Activated CD4-positive, alpha-beta T cell treated with anti-CD3 and anti-CD28 coated beads for 1 hour (primary cell): ENCODE measurements at places on chromosomes 6 and 20.

- no peak for DNase-seq
These were observed 1106.4 kb upstream of the CITED2 start for GRCh38 chr6:140480852-140481251.

DNA sequence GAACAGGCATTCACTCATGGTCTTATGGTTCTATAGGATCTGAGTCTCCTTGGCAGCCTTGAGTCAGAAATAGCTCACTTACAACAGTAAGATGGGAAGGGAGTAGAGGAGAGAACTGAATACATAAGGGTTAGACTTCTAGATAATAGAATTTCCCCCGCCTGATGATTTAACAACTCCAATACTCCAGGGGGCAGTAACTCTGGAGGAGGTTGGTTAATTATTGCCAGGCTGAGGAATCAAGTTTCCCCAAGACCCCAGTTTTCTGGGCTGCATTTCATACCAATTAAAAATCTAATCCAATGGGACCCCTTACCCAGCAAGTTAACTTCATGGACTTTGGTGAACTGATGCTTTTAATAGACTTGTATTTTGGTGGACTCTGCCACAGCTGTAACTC lies 94.2 kb upstream of the MOCS1 start:
- DNase-seq, result no peak

- DNase-seq, result no peak
These were observed 39.7 kb downstream of the KCNQ2 start for GRCh38 chr20:63432577-63433325.

GRCh38 chr6:1840491-1841121 lies 230.9 kb downstream of the FOXC1 start:
- no peak for DNase-seq

DNA sequence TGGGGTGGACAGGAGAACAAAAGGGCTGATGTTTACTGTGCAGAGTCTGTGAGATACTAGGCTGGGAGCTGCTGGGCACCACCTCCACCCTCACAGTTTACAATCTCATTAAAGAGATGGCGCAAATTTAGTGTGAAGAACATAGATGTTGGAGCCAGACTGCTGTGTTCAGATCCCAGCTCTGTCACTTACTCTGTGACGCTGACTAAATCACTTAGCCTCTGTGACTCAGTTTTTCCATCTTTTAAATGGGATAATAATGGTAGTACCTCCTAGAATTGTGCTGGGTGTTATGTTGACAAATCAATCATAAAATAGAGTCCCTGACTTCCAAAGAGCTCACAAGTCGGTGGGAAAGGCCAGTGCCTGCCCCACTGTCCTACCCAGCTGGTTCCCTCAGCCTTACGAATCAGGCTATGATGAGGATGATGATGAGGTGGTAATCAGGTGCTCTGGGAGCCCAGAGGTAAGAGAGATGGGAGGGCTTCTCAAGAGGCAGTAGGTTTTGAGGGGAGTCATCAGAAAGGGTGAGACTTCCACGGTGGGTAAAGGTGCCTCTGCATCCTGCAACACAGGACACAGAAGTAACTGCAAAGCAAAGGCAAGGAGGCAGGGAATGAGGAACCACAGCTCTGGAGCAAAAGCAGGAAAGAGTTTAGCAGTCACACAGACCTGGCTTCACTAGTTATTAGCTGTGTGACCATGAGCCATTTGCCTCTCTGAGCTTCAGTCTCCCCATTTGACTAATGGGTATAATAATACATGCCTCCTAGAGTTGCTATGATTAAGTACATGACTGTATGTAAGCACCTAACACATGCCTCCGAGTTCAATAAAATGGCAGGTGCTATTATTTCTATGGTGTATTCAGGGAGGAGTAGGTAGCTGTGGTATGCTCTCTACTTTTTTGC lies 8.9 kb downstream of the FYN start:
- DNase-seq, result no peak

DNA sequence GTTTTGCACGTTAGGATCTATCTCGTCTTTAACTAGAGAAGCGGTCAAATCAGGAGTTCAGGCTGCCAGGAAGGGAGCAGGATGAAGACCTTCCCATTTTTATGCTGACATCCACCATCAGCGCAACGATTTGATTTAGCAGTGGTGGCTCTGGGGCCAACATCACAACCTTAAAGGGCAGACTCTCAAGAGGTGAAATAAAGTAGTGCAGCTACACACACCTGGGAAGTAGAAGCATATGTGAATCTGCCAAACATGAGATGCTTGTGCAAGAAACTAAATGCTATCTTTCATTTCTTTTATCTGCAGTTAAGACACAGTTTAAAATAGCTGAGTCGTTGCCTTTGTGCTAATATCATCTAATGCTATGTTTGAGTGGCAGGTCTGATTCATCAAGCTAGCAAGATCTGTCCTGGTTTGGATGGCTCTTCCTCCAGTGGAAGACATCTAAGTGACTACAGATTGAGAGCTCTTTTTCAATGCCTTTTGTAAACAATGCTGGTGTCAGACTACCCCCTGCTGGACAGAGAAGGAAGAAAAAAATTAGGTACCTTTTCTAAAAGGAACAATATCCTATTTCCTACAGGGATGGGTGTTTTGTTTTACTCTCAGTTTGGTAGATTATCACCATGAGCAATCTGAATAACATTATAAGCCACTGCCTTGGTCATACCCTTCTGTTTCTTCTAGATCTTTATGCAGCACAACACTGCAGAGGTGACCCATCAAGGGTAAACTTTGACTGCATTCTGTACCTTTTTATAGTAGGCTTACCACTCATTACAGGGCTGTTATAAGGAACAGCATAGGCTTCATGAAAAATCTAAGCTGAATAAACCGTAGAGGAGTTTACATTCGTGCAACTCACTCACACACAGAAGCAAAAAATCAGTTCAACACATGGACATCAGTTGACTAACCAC lies 171.6 kb upstream of the FBXL4 start:
- no peak for DNase-seq

GRCh38 chr6:165641672-165642156 lies 21.3 kb downstream of the PDE10A start:
- no peak for DNase-seq

DNA sequence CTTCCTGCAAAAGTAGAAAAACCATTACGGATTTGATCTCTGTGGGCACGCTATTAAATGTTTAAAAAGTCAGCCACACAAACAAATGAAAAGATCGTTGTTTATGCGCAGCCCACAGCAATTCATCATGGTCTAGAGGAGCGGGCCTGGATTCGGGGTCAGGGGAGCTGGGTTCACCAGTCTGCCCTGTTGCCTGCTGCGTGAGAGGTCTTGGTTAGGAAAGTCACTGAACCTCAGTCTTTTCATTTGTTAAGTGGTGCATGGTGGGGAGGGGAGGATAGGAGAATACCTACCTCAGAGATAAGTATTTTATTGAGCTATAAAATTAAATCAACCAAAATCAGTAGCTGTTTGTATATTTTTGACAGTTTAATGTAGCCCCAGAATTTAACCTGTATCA lies 47.3 kb upstream of the FYN start:
- DNase-seq, result no peak

DNA sequence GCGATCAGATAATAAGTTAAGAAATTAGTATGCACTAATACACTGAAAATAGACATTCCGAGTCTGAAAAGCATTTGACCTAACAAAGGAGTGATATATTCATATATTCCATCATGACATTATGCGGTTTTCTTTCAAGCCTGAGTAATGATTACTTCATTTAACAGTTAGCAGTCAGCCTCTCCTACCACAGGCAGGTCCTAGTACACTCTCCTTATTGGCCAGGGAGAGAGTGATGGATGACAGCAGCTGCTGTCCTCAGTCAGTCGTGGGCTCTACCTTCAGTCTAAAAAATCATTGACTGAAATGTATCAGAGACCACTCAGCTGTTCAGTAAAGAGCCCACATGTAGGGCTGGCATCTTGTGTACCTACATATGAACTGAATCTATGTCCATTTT lies 33.2 kb upstream of the VGLL2 start:
- no peak for DNase-seq

DNA sequence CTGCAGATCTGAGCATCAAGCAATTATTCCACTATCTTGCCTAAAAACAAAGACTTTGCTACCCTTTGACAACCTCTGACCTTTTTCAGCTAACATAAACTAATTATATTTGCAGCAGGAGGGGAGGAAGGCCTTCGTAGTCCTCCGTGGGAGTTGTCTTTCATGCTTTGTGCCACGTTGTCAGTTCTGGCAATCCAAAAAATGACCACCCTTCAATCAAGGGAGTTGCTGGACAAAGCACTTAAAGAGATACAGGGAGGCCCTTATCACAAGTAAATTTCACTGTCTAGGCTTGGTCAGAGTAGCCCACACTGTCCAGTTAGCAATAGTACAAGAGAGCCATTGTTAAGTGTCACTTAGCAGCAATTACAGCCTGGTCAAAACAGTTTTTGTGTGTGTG lies 578.9 kb downstream of the HAO1 start:
- no peak for DNase-seq

DNA sequence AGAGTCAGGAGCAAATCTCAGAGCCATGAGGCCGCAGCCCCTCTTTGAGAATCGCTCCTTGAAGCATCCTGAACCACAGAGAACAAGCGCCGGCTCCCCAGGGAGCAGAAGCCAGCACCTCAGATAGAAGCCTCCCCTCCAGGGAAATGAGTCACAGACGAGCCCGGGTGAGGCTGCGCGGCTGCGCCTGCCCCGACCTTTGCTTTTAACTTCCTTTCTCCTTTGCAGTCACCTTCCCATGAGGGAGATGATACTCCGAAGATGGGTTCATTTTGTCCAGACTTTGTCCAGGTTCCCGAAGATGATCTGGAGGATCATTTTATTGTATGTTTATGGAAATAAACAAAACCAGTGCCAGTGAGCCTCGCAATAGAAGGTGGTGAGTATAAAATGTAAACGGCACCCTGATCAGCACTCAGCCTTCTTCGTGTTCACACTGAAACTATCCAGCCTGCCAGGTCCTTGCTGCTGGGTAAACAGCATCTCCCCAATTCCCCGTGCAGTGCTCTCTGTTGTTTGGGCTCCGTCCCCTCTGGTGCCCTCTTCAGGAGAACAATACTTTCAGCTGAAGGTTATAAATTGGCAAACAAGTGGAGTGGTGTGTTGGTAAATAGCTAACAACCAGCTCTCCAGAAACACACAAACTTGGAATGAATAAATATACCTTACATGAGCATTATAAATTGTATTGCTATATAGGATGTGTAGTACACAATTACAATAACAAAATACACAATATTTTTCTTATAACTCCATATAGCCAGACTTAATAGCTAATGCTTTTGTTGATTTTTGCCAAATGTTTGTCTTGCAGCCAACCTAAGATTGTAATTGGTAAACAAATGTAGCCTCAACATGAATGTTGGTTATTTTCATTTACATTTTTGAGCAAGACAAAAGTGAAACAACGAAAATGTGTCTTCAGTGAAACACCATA lies 41.4 kb upstream of the TMEM181 start:
- DNase-seq, result peak; percentile 27

DNA sequence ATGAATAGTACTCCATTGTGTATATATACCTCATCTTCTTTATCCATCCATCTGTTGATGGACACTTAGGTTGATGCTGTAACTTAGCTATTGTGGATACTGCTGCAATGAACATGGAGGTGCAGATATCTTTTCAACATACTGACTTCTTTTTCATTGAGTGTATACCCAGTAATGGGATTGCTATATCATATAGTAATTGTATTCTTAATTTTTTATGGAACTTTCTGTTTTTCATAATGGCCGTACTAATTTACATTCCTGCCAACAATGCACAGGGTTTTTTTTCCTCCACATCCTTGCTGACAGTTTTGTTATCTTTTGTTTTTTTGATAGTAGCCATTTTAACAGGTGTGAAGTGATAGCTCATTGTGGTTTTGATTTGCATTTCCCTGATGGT lies 5.2 kb downstream of the CCN2 start:
- DNase-seq, result no peak

- DNase-seq, result no peak
These were observed 74.1 kb downstream of the LAMA4 start for GRCh38 chr6:112180095-112180820.

DNA sequence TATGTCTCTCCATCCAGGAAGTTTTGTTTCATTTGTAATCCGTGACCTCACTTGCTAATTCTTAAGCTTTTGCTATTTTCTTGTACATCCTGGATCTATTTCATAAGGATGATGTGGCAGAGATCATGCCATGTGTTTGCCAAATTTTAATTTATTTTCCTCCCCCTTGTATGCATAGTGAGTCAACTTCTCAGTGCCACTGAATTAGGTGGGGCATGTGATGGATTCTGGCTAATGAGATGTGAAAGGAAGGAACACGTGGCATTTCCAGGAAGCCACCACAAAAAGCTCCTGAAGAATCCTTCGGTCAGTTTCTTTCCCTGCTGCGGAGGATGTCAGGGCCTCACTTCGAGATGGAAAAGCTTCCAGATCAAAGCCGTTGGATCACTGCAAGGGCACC lies 86.2 kb upstream of the PRL start:
- no peak for DNase-seq

- no peak for DNase-seq
These were observed 43.8 kb downstream of the ARFGEF2 start for GRCh38 chr20:48965189-48965910.

- no peak for DNase-seq
These were observed 330.2 kb upstream of the SULF2 start for GRCh38 chr20:48115502-48115901.

DNA sequence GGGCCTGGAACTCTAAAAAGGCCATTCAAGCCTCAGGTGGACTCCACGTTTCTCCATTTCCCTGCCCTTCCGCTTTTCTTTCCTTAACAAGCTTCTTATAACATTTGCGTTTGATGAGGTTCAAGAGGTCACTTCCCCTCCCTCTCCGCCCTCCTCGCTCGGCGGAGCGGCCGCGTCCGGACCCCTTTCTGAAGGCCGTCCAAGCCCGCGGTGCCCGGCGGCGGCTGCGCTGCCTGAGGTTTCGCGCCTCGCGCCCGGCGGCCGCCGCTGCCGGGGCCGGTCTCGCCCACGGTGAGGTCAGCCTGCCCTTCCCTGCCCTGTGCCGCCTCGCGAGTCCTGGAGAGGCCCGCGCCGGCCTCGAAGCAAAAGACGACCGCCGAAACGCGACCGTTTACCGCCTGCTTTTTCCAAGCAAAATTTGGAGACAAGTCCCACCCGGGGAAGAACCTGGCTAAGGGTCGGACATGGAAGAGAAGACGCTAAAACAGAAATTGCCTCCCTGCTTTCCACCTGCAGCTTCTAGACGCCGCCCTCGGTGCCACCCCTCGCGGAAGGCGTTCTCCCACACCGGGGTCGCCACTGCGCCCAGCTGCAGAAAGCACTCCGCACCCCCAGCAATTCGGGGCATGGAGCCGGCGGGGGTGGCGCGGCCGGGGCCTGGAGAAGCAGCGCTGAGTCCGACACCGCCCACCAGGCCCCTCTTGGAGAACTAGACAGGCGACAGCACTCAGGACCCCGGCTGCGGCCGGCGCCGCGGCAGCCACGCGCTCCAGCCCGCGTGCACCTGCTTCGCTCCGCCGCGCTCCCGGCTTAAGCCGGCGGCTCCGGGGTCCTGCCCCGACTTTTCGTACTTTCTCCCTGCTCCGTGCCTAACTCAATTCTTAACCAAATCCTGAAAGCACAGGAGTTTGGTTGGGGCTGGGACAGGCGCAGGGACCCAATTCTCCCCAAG lies 11.0 kb upstream of the FOXF2 start:
- DNase-seq, result no peak

GRCh38 chr6:131642987-131643611 lies 6.0 kb downstream of the ENPP3 start:
- DNase-seq, result no peak
